Stimulated activated CD4-positive, alpha-beta T cell treated with anti-CD3 and anti-CD28 coated beads, Interleukin-2, amount 100 ng/mL, for 4 hours (primary cell): ENCODE measurements at places on chromosomes 12 and 14.

DNA sequence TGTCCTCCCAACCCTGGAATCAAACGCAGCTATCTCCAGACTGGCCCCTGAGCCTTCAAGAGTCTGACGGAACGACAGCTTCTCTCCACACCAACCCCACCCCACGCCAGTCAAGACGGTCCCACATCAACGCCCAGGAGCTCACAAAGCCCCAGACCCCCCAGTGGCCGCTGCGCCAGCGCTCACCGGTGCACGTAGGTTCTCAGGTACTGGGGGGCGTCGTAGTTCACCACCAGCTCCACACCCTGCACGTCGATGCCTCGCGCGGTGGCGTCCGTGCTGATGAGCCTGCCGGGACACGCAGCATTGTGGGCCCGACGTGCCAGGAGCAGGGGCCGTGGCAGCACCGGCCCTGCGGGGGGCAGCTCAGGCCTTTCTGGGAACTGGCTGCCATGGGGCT, 4.2 kb downstream of the DDX51 start:
- no peak for DNase-seq

DNA sequence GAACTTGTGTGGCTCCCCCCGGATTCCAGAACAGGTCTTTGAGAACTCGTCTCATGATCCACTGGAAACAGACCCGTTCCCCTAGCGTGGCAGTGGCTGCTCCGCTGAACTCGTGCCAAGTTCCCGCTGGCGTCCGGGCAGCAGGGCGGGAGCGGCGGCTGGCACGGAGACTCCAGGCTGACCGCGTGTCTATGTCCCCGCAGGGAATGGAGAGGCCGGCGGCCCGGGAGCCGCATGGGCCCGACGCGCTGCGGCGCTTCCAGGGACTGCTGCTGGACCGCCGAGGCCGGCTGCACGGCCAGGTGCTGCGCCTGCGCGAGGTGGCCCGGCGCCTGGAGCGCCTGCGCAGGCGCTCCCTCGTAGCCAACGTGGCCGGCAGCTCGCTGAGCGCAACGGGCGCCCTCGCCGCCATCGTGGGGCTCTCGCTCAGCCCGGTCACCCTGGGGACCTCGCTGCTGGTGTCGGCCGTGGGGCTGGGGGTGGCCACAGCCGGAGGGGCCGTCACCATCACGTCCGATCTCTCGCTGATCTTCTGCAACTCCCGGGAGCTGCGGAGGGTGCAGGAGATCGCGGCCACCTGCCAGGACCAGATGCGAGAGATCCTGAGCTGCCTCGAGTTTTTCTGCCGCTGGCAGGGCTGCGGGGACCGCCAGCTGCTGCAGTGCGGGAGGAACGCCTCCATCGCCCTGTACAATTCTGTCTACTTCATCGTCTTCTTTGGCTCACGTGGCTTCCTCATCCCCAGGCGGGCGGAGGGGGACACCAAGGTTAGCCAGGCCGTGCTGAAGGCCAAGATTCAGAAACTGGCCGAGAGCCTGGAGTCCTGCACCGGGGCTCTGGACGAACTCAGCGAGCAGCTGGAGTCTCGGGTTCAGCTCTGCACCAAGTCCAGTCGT, 1.5 kb downstream of the APOLD1 start:
- peak; percentile 58 for DNase-seq

- no peak for DNase-seq
These were observed 361.5 kb downstream of the FUT8 start for GRCh38 chr14:65774041-65774440.

DNA sequence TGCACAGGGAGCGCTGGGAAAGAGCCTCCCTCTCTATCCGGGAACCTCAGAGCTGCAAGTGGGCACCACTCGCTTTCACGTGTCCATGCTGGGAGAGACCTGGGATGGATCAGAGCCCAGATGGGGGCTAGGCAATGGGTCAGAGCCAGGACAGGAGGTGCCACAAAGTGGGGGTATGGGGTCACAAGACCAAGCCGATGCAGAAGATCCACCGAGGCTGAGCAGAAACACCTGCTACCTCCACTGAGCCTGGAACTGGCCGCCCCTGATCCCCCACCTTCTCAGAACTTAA, 180.9 kb upstream of the SFSWAP start:
- no peak for DNase-seq

DNA sequence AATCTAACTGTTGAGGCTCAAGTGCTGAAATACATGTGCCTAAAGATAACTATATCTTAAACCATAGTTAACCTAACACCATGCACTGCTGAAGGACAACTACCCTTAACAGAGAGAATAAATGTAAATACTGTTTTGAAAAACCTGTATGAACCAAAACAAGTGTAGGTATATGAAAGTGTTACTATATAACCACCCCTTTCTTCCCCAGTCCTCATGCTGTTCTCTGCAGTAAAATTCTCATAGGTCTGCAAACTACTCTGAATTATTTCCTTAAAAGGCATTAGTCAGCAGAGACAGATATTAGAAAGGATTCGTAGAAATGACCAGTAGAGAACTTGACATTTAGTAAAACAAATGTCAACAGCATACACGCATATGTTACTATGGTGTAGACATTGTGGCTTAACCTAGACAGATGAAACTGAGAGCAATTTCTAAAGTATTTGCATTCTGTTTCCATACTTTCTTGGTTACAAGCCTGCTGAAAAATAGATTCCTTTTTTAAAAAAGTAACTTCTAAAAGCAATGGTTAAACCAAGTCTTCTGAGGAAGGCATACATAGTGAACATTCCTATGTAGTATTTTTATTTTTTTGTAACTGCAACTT, 13.9 kb downstream of the CSRP2 start:
- no peak for DNase-seq

- no peak for DNase-seq
These were observed 1124.7 kb downstream of the FLRT2 start for GRCh38 chr14:86654558-86655184.

- DNase-seq: no peak
These were observed 187.1 kb upstream of the CDKN3 start for GRCh38 chr14:54209511-54210250.

- DNase-seq: no peak
These were observed 94.2 kb downstream of the PLEKHA5 start for GRCh38 chr12:19223695-19224094.

- no peak for DNase-seq
These were observed 282.7 kb upstream of the SFSWAP start for GRCh38 chr12:131428091-131428685.

DNA sequence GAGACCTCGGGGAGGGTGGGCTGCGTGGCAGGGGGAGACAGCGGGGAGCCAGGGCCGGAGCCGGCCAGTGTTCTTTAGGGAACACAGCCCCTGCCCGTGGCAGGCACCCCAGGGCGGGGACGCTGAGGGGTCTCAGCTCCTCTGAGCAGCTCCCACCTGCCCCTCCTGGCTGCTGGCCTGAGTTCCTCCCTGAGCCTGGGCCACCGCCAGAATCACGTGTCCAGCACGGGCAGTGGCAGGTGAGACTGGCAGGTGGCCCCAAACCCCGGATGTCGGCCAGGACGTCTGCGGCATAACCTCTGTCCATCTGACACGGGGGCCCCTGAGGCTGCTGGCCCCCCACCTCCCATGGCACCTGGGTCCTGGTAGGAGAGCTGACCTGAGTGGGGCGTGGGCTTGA, 25.1 kb downstream of the NOC4L start:
- DNase-seq: no peak
